ENCODE measurements at places on chromosomes 6 and 20. TPM values are rescaled to one million over a fixed set of nuclear protein-coding genes. Genes with fewer than 3 reads are reported as not detected.

Gene TSPYL1
- total RNA-seq: 37.8 TPM

DNA sequence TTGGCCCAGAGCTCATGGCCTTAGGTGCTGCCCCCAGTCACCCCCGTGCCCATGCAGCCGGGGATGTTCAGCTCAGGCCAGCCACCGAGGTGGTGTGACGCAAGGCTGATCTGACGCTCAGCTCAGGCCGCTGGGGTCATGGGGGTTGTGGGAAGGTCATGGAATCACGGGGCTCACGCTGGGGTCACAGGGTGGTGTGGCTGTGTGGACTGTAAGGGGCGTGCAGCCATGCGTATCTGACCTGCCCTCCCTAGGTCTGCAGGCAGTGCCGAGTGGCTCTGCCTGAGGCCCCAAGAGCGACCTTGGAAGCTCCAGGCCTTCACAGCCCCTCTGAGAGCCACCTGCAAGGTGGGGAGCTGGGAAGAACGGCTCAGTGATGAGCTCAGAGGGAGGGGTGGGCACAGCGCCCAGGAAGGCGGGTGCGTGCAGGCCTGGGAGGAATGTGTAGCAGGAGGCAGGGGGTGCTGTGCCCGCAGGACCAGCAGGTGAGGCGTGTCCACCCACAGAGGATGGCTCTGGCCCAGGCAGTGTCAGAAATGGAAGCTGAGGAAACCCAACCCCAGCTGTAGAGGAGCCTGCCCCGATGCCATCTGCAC, 27.8 kb downstream of the CHRNA4 start:
- DNase-seq: no peak

DNA sequence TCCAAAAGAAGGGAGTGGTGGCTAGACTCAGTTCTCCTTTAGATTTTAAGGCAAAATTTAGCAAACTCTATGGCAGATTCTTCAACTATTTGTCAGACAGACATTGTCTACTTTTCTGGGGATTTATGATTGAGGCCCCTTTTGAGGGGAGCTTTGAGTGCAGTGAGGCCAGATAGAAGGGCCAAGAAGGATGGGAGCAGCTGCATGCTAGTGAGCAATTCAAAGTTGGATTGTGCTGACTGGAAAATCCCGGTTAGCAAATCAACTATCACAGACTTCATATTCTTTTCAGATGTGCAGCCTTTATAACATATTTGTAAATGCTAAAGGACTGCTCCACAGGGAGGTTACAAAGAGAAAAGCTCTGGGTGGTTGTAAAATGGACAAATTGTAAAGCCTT, 35.0 kb upstream of the ESR1 start:
- DNase-seq: no peak

DNA sequence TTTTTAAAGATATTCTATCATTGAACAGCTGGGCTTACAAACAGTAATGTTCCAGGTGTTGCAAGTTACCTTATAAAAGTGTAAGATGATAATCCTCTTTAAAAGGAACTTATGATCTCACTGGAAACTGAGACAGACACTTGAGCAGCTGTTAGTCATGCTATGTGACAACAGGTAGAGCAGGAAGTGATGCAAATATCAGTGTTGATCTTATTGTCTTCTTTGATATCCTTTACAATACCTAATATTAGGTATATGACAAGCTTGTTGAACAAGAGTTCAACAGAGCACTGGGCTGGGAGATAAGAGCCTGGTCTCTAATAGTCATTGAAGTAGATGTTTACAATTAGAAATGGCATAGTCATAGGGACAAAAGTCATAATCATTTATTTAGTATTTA, 150.0 kb downstream of the UBE3D start:
- no peak for DNase-seq

DNA sequence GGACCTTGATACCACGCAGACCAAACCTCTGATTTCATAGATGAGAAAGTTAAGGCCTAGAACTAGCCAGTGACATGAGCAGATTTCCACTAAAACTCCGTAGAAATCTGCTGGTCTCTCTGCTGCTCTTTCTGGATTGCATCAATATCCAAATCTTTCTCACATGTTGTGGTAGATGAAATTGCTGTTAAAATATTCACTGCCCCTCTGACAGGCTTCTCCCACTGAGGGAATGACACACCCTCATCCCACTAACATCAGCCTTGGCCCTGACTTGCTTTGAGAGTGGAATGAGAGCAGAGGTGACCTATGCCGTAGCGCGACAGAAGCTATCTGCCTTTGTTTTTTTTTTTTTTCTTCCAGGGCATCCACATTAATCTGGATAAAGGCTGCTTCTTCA, 20.4 kb upstream of the EXOC2 start:
- no peak for DNase-seq

- peak; percentile 40 for DNase-seq
Observed at GRCh38 chr20:34544109-34544796, 14.3 kb upstream of the MAP1LC3A start.

All from activated CD8-positive, alpha-beta T cell treated with anti-CD3 and anti-CD28 coated beads, Interleukin-2, amount 10 ng/mL, durations not matched to agents 7 days and 5 days (primary cell).